ENCODE measurements at places on chromosomes 11 and 22. TPM values are rescaled to one million over a fixed set of nuclear protein-coding genes. Genes with fewer than 3 reads are reported as not detected.

OR52E2 gene
- total RNA-seq, result not detected

SLCO2B1 gene
- total RNA-seq, result not detected

PARVA gene
- total RNA-seq, result 18.1 TPM

- H3K4me3 ChIP-seq, result no peak overlapping the region
- no peaks in the 10 kb centered on the region for H3K36me3 ChIP-seq
- H3K27me3 ChIP-seq, result no peaks in the 10 kb centered on the region
- no peaks in the 10 kb centered on the region for H3K4me1 ChIP-seq
- no peak overlapping the region for H3K27ac ChIP-seq
- no peak for DNase-seq
These were observed 2.5 kb downstream of the USP18 start for GRCh38 chr22:18152519-18152918.

- no peak for DNase-seq
- H3K27ac ChIP-seq, result no peak overlapping the region
- H3K4me3 ChIP-seq, result no peak overlapping the region
- no peaks in the 10 kb centered on the region for H3K4me1 ChIP-seq
- no peaks in the 10 kb centered on the region for H3K27me3 ChIP-seq
- H3K36me3 ChIP-seq, result no peaks in the 10 kb centered on the region
These were observed 30.9 kb downstream of the C11orf58 start for GRCh38 chr11:16769386-16769785.

GRCh38 chr11:12048936-12049790, 40.7 kb upstream of the DKK3 start:
- H3K4me1 ChIP-seq, result no peaks in the 10 kb centered on the region
- H3K36me3 ChIP-seq, result peaks cover 5% of the 10 kb centered on the region
- DNase-seq, result no peak
- H3K27me3 ChIP-seq, result no peaks in the 10 kb centered on the region
- no peak overlapping the region for H3K27ac ChIP-seq
- no peak overlapping the region for H3K4me3 ChIP-seq

GAL3ST1 gene
- 5.1 TPM for total RNA-seq

DNA sequence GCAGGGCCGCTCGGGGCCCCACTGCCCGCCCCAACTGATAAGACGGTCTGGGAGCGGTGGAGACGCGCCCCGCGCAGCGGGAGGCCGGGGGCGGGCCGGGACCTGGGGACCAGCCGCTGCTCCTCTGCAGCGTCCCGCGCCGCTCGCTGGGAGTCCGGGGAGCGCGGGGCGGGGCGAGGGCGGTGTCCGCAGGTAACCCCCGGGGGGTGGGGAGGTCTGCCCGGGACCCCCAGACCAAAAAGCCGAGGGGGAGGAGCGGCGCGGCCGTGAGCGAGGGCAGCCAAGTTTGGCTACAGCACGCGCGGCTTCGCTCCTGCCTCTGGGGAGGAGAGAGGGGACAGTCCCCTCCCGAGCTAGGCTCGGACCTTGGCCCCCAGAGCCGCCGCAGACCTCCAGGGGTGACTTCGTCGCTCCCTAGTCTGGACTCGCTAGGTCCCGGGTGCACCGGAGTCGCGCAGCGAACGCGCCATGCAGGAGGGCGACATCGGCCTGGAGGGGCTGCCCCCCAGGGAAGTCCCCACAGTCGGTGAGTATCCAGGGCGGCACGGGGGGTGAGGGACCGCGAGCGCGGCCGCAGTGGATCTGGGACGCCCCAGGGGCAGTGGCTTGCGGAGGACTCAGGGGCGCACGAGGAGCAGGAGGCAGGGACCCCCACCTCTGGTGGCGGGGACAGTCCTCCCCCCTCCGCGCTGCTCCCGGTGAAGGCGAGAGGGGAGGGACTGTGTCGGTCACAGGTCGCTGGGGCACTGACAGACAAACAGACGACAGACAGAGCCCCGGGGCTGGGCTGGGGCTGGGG, 92.3 kb upstream of the ANO1 start:
- peaks cover 5% of the 10 kb centered on the region for H3K4me1 ChIP-seq
- DNase-seq, result no peak
- H3K4me3 ChIP-seq, result peak overlapping the region; percentile 70
- no peaks in the 10 kb centered on the region for H3K36me3 ChIP-seq

GRCh38 chr11:122192634-122193255, 76.7 kb upstream of the BLID start:
- H3K4me1 ChIP-seq, result no peaks in the 10 kb centered on the region
- H3K27ac ChIP-seq, result no peak overlapping the region
- no peak for DNase-seq
- H3K27me3 ChIP-seq, result no peaks in the 10 kb centered on the region

PLA2G6 gene
- 24.1 TPM for total RNA-seq

- H3K27ac ChIP-seq, result no peak overlapping the region
- H3K4me3 ChIP-seq, result no peak overlapping the region
- no peaks in the 10 kb centered on the region for H3K36me3 ChIP-seq
- no peaks in the 10 kb centered on the region for H3K4me1 ChIP-seq
- DNase-seq, result no peak
- no peaks in the 10 kb centered on the region for H3K27me3 ChIP-seq
These were observed 61.9 kb downstream of the BMAL1 start for GRCh38 chr11:13339195-13340153.

NARS2 gene
- 28.8 TPM for total RNA-seq

GRCh38 chr22:44085743-44086270, 61.7 kb downstream of the PARVB start:
- DNase-seq, result peak; percentile 43
- H3K4me3 ChIP-seq, result no peak overlapping the region
- no peaks in the 10 kb centered on the region for H3K27me3 ChIP-seq
- H3K27ac ChIP-seq, result no peak overlapping the region
- no peaks in the 10 kb centered on the region for H3K36me3 ChIP-seq

OR51A2 gene
- not detected for total RNA-seq

GRCh38 chr11:61280883-61281580, 14.1 kb downstream of the VWCE start:
- peak overlapping the region; percentile 16 for H3K4me3 ChIP-seq
- 0 out of 2 replicates have a peak, but pooled peaks cover 2% of the 10 kb centered on the region for H3K27me3 ChIP-seq
- no peak overlapping the region for H3K27ac ChIP-seq
- H3K4me1 ChIP-seq, result no peaks in the 10 kb centered on the region

YPEL4 gene
- 0.13 TPM for total RNA-seq

- H3K27ac ChIP-seq, result no peak overlapping the region
- DNase-seq, result peak; percentile 47
- H3K4me1 ChIP-seq, result no peaks in the 10 kb centered on the region
These were observed 51.8 kb upstream of the ASPHD2 start for GRCh38 chr22:26377170-26377830.

GRCh38 chr11:102724904-102725500, at the start of gene MMP8:
TSS of gene MMP8 (minus strand) at chr11:102724954. CDS start at chr11:102724855, 99 bp downstream.
- no peaks in the 10 kb centered on the region for H3K4me1 ChIP-seq
- DNase-seq, result no peak
- no peaks in the 10 kb centered on the region for H3K27me3 ChIP-seq

DNA sequence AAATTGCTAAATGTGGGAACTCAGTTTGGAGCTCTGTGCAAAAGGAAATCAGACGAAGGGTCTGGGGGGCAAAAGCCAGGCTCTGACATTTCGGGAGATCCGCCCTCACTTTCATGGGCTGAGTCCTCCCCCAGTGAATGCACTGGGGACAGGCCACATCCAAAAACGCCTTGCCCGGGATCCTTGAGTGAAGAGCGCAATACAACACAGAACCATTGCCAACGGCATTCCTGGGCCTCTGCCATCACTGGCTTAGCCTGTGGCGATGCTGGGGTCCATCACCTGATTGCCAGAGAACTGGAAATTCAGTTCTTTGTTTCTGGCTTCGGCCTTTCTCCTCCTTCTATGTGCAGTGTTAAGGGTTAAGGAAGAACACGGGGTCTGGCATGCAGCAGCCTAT, 297.9 kb downstream of the SHANK2 start:
- peaks cover 18% of the 10 kb centered on the region for H3K36me3 ChIP-seq
- DNase-seq, result no peak
- H3K27ac ChIP-seq, result no peak overlapping the region
- H3K4me3 ChIP-seq, result no peak overlapping the region
- H3K4me1 ChIP-seq, result no peaks in the 10 kb centered on the region
- H3K27me3 ChIP-seq, result no peaks in the 10 kb centered on the region

DNA sequence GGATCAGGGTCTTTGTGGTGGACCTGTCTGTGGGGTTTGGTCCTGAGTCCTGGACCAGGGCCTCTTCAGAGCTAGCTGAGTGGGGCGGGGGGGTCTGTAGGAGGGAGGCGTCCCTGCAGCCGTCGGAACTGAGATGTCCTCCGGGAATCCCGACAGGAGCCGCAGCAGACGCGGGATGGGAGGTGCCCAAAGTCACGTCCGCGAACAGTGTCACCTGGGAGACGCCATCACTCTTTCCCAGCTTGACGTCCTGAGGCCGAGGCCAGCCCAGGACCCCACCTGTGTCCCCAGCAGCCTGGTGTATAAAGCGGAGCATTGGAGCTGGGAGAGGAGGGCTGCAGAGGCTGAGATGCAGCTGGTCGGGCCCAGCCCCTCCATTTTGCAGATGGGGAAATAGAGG, 1234.7 kb downstream of the BRD1 start:
- H3K27ac ChIP-seq, result no peak overlapping the region
- H3K36me3 ChIP-seq, result peaks cover 4% of the 10 kb centered on the region
- H3K27me3 ChIP-seq, result no peaks in the 10 kb centered on the region
- H3K4me1 ChIP-seq, result no peaks in the 10 kb centered on the region
- DNase-seq, result no peak

All from H9 (cell line).